ENCODE measurements at places on chromosomes 12 and 14.

GRCh38 chr12:29552994-29553748 lies 55.7 kb upstream of the OVCH1 start:
- DNase-seq, result no peak

DNA sequence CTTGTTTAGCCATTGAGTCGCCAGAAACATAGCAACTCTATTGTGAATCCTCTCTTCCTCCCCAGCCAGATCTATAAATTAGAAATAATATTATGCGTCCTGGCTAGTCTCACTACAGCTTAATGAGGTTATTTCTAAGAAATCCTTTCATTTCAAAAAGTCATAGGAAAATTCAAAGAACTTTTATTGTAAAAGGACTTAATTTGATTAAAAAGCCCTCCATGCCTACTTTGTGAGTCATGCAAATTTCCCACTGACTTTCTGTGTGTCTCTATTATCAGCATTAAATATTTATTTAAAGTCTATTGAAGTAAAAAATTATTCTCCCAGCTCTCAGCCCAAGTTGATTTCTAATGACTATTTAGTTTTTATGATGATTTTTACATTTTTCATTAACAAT lies 160.7 kb downstream of the PHLDA1 start:
- DNase-seq, result no peak

GRCh38 chr12:58889557-58889956 lies 30.7 kb downstream of the LRIG3 start:
- DNase-seq, result no peak

GRCh38 chr14:28308734-28309133 lies 457.9 kb upstream of the FOXG1 start:
- DNase-seq, result no peak

GRCh38 chr14:67487937-67488893 lies at the start of gene TMEM229B:
Gene TMEM229B, minus strand, starts transcription at chr14:67488721. Its CDS starts 14,798 bp downstream, at chr14:67473923.
- DNase-seq, result no peak
